Skeletal muscle cell (primary cell): ENCODE measurements at places on chromosomes 6 and 20.

GRCh38 chr20:41245086-41245707, 72.3 kb downstream of the ZHX3 start:
- DNase-seq: no peak

DNA sequence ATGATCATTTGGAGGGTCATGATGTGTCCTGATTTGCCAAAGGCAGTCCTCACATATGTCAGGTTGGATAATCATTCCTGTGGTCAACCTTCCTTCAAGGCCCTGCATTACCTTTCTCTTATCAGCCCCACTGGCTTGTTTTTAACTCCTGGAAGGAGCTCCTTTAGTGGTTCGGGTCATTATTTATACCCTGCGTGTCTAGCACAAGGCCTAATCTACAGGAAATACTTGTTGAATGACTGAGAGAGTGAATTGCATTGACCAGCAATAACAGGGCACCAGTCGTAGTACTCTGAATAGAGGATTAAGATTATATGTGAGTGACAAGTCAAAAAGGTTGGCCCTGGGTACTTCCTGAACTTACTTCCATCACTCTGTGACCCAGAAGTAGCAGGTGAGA, 4.5 kb downstream of the HIVEP2 start:
- DNase-seq: no peak

- no peak for DNase-seq
Measured at GRCh38 chr6:151901009-151901411, 93.5 kb downstream of the ESR1 start.

- DNase-seq: no peak
Measured at GRCh38 chr20:62252342-62252966, 14.1 kb downstream of the OSBPL2 start.

GRCh38 chr6:18343741-18344140, 43.4 kb upstream of the RNF144B start:
- peak; percentile 50 for DNase-seq

DNA sequence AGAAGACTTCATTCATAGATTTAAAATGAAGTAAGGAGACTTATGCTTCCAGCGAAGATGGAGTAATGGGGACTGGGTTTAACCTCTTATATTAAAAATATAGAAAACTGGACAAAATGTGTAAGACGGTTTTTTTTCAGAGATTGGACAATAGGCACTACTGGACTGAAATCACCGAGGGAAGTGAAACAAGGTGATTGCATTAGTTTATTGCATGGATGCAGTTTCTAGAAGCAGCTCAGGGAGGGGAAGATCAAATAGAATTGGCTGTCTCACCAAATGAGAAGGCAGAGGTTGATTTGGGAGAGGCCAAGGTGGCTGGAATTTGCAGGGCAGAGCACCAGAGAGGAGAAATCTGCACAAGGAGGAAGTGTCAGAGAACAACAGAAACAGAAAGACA, 162.6 kb downstream of the DNAH8 start:
- DNase-seq: no peak

DNA sequence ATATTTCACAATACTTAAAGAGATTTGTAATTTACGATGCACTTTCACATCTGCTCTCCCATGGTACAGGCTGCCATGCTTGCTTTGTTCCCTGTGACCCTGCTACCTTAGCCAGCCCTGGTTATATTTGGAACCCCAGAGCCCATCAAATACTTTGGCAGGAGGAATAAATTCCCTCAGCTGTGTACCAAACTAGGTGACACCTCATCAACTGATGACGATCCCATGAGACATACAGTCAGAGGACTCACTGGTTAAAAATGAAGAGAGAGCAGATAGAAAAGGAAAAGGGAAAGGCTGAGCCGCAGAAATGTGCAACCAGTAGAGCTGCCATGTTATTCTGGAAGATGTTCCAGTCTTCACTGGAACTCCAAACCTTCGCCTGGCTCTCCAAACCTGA, 120.0 kb downstream of the SIM1 start:
- DNase-seq: no peak

- no peak for DNase-seq
Measured at GRCh38 chr20:8545212-8545611, 413.1 kb downstream of the PLCB1 start.
